ENCODE measurements at places on chromosomes 16 and 17.
A peak's percentile ranks its signal among the peaks of the same experiment; 100 is the strongest.

DNA sequence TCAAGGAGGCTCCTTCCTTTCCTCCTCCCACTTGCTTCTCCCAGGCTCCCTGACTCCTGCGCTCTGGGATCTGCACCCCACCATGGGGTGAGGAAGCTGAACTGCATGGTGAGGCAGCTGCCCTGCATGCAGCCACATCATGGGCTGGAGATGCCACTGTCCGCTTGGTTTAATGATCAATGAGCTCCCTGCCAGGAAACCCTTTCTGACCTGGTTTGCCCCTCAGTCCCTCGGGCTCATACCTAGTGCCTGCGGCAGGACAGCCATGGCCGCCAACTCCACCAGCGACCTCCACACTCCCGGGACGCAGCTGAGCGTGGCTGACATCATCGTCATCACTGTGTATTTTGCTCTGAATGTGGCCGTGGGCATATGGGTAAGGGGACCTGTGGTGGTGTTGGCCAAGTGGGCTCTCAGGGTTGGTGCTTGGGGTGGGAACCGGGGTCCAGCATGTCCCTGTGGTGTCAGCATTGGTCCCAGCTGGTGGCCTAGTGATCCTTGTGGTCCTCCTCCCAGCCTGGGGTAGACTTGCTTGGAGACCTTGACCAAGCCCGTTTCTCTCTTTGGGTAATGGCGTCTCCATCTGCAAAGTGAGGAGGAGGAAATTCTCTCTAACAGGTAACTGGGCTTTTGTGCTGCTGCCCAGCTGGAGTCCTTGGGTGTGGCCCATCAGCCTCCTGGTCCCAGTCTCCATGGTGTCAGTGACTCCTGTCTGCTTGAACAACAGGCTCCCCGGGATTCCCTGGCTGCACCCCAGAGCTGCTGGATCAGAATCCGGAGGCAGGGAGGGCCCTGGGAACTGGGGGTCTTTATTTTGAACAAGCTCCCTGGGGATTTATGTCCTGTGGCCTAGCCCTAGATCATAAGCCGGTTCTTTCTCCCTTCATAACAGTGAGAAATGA lies at the start of gene SLC5A10:
SLC5A10 (plus strand) TSS at position 225 of the 902 bp plus-strand sequence; CDS start at position 266, 41 bp downstream.
- DNase-seq: no peak

- no peak for DNase-seq
These were observed 40.1 kb downstream of the STAT3 start for GRCh38 chr17:42348104-42348503.

GRCh38 chr17:59160157-59161025 lies 4.8 kb downstream of the PRR11 start:
- no peak for DNase-seq

DNA sequence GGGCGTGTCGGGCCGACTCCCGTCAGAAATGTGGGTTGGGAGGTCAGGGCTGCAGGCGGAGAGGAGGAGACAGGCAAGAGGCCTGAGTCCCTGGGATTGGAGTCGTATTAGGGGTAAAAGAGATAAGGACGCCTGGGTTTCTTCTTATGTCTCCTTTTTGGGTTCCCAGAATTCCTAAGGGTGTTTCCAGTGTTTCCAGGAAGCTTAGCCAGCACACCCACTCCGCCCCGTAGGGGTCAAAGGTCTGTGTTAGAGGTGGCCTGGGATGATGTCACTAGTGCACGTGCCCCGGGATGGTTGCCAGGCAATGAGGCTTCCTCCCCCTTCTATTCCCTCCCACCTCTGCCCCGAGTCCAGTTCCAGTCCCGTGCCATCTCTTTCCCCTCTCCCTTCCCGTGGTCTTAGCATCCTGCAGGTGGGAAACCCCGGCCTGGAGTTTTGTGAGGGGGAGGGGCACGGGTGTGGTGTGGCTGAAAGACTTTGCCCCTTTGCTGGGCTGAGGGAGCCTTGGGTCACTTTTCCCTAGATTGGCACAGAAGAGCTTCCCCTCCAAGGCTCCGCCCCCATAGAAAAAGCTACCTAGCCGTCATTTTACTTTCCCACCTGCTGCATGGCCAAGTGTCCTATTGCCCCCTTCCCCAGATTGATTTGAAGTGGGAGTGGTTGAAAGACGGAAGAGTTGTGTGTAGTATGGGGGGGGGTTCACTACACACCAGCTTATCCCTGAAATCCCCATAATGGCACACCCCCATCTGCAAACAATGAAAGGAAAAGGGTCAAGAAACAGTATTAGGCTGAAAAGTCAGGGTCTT lies 2.8 kb downstream of the KDM6B start:
- DNase-seq: peak; percentile 97
